ENCODE measurements at places on chromosomes 6 and 20.
A peak's percentile ranks its signal among the peaks of the same experiment; 100 is the strongest.

- DNase-seq: no peak
These were observed 63.0 kb downstream of the LYRM2 start for GRCh38 chr6:89575562-89575960.

- no peak for DNase-seq
These were observed 192.2 kb downstream of the FARS2 start for GRCh38 chr6:5453546-5453945.

DNA sequence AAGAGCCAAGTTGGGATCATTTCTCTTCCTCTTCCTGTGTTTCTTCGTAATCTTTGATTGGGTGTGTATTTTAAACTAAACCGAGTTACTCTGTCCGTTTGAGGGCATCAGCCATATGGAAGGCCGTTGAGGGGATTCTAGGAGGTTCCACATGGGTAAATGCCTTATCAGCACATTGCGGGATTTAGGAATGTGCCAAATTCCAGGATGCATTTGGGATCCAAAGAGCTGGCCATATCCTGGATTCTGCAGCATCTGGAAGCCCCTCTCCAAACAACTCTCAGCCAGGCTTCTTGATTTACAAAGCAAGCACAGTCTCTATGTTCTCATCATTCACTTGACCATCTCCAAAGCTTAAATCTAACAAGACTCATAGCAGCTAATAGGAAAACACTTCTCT is 67.6 kb upstream of the RIN2 start:
- no peak for DNase-seq

DNA sequence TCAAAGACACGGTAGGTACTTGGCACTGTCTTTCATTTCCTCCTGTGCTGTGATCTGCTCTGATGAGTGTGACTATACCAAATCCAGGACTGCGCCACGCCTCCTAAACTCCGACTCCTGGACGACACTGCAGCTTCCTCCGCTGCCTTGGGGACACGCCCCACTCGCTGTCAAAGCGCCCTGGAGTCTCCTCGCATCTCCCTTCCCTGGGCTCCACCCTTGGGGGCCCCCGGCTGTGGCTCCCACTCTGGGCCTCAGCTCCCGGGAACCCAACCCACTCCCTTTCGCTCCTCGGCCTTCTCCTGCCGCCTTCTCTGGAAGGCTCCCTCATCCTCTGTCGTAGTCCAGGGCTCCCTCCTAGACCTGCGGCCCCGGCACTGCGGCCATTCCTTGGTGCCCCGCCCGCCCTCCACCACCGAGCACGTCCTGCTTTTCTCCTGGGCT is 61.2 kb downstream of the RSPH3 start:
- DNase-seq: no peak

GRCh38 chr6:108927927-108928326 is 79.7 kb downstream of the ARMC2 start:
- DNase-seq: no peak

- DNase-seq: peak; percentile 54
These were observed 34.2 kb downstream of the NHSL1 start for GRCh38 chr6:138465007-138465645.

GRCh38 chr6:148890096-148890495 is 143.3 kb downstream of the UST start:
- no peak for DNase-seq

GRCh38 chr20:63908008-63908682 is 13.2 kb downstream of the DNAJC5 start:
- no peak for DNase-seq

GRCh38 chr6:26183581-26184366 is 96.5 kb downstream of the HFE start:
- DNase-seq: no peak

- DNase-seq: no peak
These were observed 46.9 kb downstream of the LYRM4 start for GRCh38 chr6:5213836-5214235.

DNA sequence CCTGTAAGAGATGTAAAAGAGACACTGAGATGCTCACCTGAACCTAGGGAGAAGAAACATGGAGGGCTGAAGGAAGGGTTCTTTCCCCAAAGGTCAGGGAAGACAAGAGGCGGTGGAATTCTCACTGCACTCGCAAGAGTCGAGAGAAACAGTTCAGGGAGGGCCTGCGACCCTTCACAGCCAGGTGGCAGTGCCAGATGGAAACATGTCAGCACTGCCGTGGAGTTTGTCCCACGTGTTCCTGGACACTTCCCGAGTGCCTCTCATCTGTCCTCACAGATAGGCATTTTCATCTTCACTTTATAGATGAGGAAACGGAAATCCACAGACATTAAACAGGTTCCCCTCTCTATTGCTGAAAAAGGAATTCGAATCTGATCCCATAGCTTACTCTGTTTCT is 70.4 kb upstream of the SYNJ2 start:
- no peak for DNase-seq

DNA sequence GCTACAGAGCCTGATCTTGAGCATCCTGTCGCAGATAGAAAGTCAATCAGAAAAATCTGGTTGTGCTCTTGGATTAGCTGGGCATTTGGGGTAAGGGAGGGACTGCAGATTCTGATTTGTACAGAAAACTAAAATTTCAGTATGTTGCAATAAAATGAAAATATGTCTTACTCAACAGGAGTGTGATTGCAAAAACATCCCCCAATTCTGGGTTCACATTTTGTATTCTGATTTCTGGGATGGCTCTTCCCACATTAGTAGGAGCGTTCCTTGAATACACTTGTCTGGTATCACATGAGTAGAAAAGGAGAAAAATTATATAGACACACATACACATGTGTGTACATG is 40.5 kb downstream of the PANK2 start:
- no peak for DNase-seq

- DNase-seq: peak; percentile 89
These were observed 19.2 kb upstream of the FAM83C start for GRCh38 chr20:35311409-35311808.

DNA sequence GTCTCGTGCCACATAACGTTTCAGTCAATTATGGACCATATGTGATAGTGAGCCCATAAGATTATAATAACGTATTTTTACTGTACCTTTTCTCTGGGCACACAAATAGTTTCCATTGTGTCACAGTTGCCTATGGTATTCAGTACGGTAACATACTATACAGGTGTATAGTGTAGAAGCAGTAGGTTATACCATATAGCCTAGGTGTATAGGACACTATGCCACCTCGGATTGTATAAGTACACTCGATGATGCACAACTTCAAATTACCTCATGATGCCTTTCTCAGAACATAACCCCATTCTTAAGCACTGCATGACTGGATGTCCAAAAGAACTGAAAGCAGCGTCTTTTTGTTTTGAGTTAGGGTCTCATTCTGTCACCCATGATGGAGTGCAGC is 59.5 kb upstream of the MYO6 start:
- DNase-seq: no peak

- no peak for DNase-seq
These were observed 15.0 kb downstream of the ZDHHC14 start for GRCh38 chr6:157396026-157396425.

DNA sequence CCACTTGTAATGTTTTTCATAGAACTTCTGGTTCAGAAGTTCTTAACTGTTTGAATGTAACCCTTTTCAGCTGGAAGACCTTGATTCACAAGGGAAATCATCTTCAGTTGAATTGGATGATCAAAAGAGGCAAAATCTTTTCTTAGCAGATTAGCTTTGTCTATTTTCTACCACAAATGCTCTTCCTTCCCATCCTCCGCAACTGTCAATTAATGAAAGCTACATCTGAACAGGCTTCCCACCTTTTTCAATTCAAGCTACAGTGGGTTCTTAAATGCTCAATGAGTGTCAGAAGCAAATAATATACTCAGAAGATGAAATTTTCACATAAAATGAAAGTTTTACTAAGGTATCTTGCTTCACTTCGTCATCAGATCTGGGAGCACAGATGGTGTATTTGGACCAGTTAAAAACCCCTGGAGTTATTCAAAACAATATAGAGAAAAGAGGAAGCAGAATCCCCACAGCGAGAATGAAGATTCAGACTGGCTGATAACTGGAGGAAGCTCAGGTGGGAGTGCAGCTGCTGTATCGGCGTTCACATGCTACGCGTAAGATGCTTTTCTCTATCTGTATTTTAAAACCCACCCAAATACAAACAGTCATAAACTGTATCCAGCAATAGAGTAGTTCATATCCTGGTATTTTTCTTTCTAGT is 19.4 kb downstream of the QRSL1 start:
- DNase-seq: no peak

GRCh38 chr20:55936209-55936595 is 69.1 kb downstream of the CBLN4 start:
- DNase-seq: no peak

DNA sequence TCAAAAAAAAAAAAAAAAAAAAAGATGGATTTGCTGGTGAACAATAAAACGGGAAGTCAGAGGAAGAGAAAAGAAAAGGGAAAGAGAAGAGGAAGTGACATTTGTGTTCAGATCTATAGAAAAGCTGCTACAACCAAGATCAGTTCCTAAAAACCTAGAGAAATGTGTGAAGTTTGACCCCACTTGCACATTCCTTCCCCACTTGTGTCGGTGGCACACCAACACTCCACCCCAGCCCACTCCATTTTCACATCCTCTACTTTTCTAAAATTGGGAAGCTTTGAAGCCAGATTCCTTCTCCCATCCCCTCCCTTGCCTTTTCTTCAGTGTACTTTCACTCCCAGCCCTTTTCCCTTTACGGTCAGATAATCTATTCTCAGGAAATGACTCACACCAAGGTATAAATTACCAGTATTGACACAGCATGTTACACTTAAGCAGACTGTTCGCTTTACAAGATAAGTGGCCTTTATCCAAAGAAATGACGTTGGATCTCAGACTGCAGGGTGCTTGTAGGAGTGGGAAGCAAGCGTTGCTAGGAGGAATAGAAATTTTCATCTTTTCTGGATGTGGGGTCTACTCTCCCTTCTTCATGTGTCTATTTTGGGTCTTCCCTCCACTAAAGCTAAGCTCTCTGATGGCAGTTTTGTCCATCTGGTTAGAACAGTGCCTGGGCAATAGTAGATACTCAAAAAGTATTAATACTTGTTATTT is 92.5 kb upstream of the ADGRF1 start:
- DNase-seq: peak; percentile 95

Measured in H4 (cell line).